ENCODE measurements at places on chromosomes 4 and X.

GRCh38 chr4:171519457-171519856 is 293.7 kb upstream of the GALNTL6 start:
- no peak for DNase-seq

DNA sequence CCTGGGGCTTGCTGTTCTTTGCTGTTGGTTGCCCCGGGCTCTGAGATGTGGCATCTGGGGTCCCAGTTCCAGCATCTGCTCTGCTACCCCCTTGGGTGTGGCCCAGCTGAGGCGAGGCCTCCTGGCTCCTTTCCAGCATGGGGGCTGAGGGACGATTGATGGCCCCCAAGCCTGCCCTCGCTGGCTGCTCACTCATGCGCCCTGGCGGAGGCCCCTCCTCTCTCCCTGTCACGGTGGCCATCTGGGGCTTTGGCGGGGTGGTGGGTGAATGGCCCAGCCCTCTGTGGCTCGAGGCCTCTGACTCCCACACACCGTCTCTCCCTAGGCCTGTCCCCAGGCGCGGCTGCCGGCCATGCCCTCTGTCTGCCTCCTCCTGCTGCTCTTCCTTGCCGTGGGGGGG is 1.8 kb downstream of the PLXNA3 start:
- no peak for DNase-seq

GRCh38 chr4:106366026-106366425 is 2.6 kb downstream of the GIMD1 start:
- no peak for DNase-seq

DNA sequence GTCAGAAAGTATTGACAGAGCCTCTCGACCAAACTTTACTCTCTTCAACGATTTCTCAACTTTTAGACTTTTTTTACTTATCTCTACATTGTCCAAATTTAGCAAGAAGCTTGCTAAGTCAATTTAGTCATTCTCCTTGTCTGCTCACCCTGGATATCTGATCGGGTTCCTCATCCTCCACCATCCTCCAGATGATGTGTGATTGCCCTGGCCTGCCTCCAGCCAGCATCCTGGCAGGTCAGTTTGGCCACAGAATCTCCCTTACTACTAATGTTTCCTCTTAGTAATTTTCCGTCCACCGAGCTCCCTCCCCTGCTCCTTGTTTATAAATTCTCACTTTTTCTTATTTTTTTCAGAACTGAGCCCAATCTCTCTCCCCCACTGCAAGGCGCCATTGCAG is 167.9 kb upstream of the ZFP42 start:
- DNase-seq, result no peak

GRCh38 chr4:1082215-1083182 is 30.9 kb downstream of the RNF212 start:
- DNase-seq, result no peak

DNA sequence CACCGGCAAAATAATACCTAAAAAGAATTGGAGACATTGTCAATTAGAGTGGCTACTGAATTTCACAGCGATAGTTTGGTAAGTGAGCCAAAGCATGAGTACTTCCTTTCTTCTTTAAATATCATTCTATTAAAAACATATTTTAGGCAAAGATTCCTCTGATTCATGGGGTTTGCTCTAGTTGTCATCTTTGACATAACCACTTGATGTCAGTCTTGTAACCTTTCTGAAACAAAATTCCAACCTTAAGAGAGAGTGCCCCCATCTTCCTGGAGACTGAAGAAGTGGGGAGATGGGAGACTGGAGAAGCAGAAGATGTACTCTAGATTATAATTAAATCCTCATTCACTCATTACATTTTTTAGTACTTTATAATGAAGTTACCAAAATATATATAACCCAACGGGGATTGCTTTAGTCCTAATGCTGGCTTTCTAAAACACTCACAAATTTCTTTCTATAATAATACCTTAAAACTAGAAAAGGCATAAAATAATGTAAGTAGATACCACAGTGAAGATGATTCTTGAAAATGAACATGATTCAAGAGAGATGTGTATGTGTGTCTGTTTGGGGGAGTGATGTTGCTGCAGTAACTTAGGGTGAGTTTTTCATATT is 96.4 kb downstream of the EMCN start:
- DNase-seq, result no peak

- no peak for DNase-seq
Observed at GRCh38 chr4:1241466-1241935, 7.4 kb downstream of the CTBP1 start.

DNA sequence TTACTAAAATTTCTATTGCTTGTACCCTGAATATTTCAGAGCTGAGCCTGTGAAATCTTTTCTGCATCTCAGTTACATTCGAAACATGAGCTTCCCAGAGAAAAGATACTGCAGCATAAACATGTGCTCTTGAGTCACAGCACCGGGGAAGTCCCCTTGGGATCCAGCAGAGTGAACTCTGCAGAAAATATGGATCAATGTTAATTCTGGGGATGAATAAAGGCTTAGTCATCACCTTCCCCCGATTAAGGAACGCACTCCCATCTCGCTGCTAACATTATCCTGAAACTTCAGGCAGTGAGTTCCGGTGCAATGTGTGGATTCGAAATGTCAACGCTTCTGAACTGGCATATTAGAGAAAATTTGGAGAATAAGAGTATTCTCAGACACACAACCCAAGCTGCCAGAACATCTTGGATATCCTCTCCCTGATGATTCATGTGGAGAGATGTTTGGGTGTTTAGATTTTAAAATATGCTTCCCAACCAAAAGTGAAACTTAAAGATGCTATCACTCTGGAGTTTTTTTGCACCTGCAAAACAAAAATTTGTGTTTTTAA is 90.8 kb downstream of the IRF2 start:
- DNase-seq, result no peak

DNA sequence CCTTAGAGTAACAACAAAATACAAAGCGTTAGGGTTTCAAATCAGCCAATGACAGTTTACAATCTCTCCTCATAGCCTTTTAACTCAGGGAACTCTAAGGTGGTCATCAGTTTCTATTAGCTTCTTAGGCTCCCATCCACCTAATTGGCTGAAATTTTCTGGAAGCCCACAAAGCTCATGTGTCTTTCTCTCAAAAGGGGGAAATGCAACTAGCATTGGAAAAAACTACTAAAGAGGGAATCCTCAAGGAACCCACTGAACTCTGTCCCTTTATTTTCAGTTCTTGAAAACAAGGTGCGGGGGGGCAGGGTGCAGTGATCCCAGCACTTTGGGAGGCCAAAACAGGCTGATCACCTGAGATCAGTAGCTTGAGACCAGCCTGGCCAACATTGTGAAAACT is 56.4 kb downstream of the PDGFC start:
- no peak for DNase-seq

GRCh38 chrX:128052303-128052702 is at the start of gene ACTRT1:
TSS of gene ACTRT1 (minus strand) at chrX:128052403. CDS start at chrX:128052206, 197 bp downstream.
- no peak for DNase-seq

- DNase-seq, result no peak
Observed at GRCh38 chrX:120672841-120673530, 43.1 kb upstream of the C1GALT1C1 start.

DNA sequence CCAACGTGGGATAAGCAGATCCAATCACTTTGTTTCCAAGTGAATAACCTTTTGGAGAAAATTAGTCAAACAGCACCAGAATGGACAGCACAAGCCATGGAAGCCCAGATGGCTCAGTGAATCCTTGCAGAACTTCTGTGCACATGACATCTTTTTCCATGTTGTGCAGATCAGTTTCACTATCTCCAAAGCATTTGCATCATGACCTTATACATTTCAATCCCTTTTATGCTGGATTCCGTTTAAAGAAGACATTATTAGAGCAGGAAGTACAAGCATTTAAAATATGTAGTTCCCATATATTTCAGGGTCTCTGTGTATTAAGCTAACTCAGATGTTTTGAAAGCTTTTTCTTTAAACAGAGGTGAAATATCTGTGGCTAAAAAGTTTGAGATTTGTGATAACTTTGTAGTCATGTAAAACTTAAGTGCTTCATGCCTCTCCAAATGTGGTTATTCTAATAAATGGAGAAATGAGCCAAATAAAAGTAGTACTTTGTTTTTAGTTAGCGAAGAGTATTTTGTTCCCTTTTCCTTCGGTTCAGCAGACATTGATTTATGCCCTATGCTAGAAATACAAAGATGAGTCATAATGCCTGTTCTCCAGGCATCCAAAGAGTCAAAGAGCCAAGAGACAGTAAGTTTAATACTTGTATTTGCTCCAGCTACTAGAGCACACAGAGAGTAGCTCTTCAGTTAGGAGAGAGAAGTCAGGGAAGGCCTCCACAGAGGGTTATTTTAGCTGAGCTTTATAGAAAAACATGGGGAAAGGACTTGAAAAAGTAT is 39.0 kb downstream of the PLAC8 start:
- DNase-seq, result no peak

DNA sequence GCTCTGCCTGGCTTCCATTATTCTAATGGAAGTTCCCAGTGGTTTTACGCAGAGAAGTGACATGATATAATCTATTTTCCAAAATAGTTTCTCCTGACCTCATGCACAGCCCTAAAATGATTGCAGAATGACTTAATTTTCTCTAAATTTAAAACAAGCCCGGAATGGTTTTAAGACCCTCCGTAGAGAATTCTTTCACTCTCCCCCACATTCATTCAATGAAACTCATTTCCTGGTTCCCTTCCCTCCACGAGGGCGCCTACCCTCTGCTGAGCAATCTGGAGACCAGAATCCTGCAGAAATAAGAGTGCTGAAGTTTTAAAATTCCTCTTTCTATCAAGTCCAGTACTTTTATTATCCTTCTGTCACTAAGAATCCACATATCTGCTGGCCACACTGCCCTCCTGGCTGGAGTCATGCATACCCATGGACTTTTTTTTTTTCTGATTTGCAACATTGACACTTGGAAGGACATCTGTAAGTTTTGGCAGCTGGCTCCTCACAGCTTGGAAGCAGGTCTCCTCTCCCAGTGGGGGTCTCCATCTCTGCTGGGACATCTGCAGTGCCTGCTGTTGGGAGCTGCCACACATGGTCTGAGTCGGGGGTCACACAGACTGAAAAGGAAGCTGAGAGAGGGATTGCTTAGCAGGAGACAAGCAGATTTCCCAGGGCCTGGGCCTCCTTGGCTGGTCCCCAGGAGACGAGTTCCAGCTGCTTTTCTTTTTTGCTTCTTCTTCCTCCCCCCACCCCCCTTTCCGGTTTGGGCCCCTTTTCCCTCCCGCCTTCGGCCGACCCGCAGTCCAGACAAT is 86.1 kb downstream of the SOWAHB start:
- DNase-seq, result no peak

DNA sequence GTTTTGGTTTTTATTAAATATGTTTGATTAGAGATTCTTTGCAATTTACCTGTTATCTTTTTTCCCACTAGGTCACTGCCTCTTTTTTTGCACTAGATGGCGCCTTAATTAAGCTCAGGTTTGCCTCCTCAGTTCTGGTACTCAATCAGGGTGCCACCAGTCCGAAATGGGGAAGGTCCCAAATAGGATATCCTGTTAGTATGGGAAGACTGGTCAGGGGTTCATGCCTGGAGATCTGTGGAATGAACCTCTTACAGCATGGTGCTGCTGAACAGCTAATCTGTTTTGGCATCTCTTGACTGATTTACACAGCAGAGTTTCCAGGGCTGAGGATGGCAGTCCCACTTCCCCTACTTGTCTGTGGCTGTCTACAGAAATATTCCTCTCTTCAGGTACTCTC is 24.2 kb upstream of the VSIG1 start:
- no peak for DNase-seq

DNA sequence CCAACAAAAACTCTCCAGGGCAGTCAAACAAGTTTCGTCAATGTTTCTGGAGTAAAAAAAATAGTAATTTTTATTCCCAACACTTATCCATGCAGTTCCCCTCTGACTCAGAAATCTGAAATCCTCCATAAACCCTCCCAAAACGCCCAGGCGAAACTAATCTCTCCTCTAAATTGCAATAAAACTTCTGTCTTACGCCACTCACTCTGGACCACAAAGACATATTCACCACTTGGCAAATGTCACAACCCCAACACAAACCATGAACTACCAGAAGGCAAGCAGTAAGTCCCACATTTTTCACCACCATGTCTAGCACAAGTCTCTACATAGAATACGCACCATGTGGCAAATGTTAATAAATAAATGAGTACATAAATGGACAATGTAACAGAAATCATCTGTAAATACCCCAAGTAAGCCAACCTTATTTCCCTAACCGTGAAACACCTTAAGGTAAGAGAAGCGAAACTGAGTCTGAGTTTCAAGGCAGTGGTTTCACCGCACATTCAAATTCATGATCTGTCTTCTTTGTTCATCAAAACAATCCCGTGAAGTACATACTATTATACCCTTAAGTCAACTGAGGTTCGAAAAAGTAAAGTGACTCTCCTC is 1.6 kb downstream of the PAPSS1 start:
- DNase-seq, result no peak

DNA sequence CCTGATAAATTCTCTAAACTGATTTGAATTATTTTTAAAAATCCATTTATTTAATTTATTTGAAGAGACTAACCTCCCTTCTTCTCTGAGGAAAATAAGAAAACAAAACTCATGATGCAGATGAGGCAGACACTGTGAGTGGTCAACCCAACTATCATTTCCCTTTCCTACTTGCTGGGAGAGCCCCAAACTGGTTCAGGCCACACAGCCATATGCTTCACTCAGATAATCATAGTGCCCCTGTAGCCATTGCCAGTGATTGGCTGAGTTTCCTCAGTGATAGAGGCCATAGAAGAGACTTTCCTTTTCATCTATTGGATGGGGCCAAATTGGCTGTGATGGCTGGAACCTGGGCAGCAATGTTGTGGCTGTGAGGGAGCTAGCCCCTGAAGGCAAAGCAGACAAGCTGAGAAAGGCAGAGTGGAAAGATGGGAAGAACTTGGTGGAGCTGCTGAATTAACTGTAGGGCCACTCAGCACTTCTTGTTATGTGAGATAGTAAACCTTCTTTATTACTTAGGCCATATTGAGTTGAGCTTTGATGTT is 49.8 kb downstream of the RAB33B start:
- DNase-seq, result no peak

DNA sequence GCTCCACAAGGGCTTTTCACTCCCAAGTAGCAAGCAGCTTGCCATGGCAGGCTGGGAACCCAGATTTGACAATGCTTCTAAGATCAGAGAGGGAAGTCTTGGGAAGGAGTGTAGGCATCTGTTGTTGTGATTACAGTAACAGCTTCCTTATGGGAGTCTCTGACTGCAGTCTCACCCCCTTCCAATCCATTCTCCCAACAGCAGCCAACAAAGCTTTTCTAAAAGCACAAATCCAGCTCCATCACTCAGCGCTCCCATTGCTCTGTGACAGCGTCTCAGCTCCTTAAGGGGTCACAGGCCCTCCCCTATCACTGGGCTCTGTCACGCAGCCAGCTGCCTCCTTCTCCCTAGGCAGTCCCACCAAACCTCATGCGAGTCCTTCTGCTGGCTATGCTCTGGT is 7.1 kb downstream of the IGFBP7 start:
- DNase-seq, result no peak

DNA sequence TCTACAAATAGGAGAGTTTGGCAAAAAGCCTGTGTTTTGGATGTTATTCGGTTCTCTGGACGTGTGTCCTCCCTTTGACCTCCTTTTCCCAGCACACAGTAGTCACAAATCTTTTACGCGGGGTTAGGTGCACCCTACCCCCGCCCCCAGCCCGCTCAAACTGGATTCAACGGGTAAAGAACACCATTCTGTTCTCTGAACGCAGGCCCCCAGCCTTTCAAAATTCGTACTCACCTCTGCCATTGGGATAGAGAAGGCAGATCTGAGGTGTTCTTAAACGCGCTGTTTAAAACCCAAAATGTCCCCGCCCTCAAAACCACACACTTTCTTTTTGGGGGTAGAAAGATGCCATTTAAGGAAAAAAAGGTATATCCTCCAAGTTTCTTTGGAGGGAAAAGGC is 2.7 kb downstream of the LEF1 start:
- peak; percentile 50 for DNase-seq
